ENCODE measurements at places on chromosomes 4 and X.

- DNase-seq = no peak
Measured at GRCh38 chrX:3299636-3300035, 46.8 kb downstream of the MXRA5 start.

DNA sequence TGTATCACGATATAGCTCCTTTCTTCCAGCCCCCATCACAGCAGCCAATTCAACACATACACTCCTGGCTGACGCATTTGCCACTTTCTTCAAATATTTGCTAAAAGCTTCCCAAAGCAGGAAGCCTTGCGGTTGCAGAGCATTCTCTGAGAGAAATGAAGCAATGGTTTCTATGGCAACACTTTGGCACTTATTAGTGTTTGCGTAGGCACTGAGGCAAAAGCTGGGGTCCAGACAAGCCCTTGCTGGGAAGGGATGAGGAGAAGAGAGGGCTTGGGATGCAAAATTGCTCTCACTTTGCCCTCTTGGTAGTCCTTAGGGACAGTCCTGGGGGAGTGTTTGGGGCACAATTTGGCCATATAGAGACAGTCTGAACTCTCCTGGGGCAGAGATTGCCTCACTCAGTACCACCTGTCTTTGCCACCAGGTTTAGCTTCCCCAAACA, 55.0 kb upstream of the PAK3 start:
- peak; percentile 86 for DNase-seq

- no peak for DNase-seq
Measured at GRCh38 chr4:103375278-103375677, 177.1 kb upstream of the CENPE start.

DNA sequence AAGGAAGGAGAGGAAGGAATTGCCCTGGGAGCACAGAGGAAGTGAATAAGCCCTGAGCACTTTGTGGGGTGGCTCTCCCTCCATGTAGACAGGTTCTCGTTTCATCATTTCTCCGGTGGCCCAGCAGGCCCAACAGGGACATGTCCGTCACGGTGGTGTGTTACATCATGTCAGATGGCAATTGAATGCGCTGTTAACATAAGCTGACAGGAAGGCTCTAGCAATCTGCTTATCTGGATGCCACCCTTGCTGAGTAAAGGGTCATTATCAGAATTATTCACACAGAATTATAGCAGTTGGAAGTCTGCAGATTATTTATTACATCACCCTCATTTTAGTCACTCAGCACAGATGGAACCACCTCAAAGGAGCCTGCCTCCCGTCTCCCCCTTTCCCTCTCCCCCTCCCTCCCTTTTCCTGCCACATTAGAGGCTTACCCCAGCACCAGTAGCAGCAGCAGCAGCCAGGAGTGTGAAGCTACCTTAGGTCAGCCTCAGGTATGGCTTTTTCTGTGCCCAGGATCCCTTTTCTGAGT, 124.3 kb upstream of the TRIM2 start:
- DNase-seq = no peak
